ENCODE measurements at places on chromosomes 6 and 20. TPM values are rescaled to one million over a fixed set of nuclear protein-coding genes. Genes with fewer than 3 reads are reported as not detected.

DNA sequence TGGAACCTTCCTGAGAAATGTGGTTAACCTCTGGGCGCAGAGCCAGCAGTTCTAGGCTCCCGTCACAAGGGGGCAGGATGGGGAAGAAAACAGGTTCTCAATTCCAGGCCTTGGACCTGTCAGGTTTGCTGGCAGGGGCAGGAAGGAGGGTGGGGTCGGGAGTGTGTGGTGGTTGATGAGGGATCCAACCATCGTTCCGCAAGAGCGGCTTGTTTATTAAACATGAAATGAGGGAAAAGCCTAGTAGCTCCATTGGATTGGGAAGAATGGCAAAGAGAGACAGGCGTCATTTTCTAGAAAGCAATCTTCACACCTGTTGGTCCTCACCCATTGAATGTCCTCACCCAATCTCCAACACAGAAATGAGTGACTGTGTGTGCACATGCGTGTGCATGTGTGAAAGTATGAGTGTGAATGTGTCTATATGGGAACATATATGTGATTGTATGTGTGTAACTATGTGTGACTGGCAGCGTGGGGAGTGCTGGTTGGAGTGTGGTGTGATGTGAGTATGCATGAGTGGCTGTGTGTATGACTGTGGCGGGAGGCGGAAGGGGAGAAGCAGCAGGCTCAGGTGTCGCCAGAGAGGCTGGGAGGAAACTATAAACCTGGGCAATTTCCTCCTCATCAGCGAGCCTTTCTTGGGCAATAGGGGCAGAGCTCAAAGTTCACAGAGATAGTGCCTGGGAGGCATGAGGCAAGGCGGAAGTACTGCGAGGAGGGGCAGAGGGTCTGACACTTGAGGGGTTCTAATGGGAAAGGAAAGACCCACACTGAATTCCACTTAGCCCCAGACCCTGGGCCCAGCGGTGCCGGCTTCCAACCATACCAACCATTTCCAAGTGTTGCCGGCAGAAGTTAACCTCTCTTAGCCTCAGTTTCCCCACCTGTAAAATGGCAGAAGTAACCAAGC lies 29.6 kb downstream of the SRSF3 start:
- peak; percentile 76 for DNase-seq

DNA sequence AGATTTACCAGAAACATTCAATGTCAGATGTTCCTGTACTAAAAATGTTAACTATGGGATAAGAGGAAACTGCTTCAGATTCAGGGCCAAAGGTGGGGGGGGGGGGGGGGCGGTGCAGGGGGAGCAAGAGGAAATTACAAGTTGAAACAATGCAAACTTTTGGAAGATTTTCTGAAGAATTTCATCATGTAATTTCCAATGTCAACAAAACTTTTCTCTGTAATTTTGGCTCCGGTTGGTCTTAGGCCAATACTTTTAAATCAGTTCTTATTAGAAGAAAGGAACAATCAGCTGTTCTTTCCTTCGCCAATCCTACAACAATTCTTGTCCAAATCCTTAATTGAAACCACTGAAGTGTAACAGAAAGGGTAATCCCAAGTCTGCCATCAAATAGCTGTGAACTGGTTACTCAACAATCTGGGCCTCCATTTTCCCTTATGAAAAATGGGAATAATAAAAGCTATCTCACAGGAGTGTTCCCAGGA lies 13.1 kb downstream of the UQCC1 start:
- peak; percentile 29 for DNase-seq

- no peak for DNase-seq
Observed at GRCh38 chr6:71446057-71446456, 157.4 kb downstream of the OGFRL1 start.

GRCh38 chr20:6660441-6660840 lies 107.0 kb upstream of the BMP2 start:
- DNase-seq: no peak

The AMD1 gene
- polyA plus RNA-seq: 86.3 TPM

- no peak for DNase-seq
Observed at GRCh38 chr6:91697010-91697695, 1110.3 kb upstream of the MAP3K7 start.

- no peak for DNase-seq
Observed at GRCh38 chr6:110083875-110084585, 95.4 kb downstream of the WASF1 start.

- no peak for DNase-seq
Observed at GRCh38 chr6:16688984-16689636, 72.2 kb downstream of the ATXN1 start.

GRCh38 chr20:50843331-50844276 lies 48.7 kb downstream of the BCAS4 start:
- no peak for DNase-seq

- peak; percentile 12 for DNase-seq
Observed at GRCh38 chr6:160088069-160088783, 33.4 kb upstream of the SLC22A1 start.

DNA sequence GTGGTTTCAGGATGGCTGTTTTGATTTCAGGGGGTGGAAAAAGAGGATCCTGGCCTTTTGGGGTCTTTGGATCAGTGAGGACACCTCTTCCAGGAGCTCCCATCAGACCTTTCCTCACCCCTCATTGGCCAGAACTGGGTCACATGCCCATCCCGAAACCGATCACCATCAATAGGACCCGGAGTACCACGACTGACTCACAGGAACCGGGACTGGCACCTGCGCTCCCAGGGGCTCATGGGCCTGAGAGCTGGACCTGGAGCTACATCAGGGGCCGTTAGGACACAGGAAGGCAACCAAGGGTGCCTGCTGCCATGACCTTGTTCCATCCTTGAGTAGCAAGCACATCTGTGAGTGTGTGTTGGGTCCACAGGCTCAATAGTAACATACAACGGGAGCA lies 180.4 kb downstream of the BMP7 start:
- DNase-seq: no peak

The BMP7 gene
- 83.5 TPM for polyA plus RNA-seq

The ASIP gene
- polyA plus RNA-seq: not detected

DNA sequence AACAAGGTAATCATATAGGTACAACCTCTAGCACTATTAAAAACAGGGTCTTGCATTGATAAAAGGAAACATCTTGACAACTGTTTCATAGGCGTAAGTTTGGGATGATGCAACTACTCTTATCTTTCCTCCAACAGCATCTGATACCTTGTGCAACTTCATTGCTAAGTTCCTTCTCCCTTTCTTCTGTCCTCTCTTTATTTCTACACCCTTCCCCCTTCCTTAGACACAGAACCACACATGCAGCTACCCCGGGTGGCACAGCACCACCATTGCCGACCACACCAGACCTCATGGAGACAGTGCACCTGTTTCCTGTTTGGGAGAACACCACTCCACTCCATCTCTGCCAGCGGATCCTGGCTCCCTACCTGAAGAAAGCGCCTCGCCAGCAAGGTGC lies 14.4 kb downstream of the MYB start:
- no peak for DNase-seq

The HNF4A gene
- polyA plus RNA-seq: 54.4 TPM

DNA sequence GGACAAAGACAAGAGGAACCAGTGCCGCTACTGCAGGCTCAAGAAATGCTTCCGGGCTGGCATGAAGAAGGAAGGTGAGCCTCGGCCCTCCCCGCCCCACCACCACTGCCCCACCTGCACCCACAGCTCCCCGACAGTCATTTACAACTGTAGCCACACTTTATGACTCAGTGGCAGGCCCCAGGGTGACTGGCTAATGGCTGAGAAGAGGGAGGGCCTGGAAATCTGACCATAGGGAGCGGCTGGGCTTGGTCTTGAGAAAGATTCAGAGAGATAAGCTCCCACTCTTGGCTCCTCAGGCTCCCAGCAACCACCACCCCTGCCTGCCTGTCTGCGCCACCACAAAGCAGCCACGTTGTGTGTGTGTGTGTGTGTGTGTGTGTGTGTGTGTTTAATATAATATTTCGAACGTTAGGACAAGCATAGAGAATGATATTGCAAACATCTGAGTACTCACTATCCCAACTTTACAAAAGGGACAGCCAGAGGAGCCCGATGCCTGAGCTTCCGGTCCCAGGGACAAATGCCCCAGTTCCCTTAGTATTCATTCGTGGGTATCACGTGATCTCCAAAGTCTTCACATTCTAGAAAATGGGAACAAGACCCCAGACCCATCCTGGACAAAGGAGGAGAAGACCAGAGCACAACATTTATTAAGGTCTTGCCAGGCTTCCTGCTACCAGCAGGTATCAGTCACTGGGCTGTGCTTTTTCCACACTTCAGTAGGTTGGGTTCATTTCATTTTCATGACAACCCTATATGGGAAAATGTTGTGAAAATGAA lies 52.1 kb downstream of the HNF4A start:
- DNase-seq: no peak

- no peak for DNase-seq
Observed at GRCh38 chr20:58523072-58523970, 8.1 kb upstream of the APCDD1L start.

The PROKR2 gene
- polyA plus RNA-seq: not detected

DNA sequence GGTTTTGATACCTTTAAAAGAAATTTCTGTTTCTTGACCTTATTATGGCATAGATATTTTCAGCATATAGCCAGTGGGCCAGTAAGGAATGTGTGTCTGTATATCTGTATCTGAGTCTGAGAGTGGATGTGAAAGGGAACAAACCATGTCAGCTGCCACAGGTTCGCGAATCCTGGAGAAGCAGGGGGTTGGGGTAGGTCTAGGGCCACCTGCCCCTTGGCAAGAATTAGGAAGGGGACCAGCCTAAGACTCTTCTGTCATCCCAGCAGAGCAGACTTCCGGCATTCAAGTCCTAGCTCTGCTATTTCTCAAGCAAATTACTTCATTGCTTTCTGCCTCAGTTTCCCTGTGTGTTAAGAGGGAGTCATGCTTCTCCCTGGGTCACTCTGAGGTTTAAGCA lies 180.3 kb upstream of the SNX9 start:
- no peak for DNase-seq

The KCNK16 gene
- polyA plus RNA-seq: not detected

DNA sequence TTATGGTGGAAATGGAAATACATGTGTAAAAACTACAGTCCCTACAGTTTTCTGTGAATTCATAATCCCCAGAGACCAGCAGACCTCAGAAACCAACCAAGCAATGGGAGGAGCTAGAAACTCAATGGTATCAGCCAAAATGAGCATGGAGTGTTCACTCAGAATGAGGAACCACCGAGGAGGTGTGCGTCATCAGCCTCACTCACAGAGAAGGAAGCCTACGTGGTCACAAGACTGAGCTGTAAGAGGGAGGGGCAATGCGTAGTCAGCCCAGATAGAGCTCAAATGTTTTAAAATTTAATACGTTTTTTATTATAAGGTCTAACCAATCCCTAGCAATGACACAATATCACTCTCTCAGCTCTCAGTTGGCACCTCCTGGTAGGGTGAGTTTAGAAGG lies 17.4 kb downstream of the MYLK4 start:
- DNase-seq: no peak
